GM13976 (cell line): ENCODE measurements at places on chromosomes 11 and 22.

DNA sequence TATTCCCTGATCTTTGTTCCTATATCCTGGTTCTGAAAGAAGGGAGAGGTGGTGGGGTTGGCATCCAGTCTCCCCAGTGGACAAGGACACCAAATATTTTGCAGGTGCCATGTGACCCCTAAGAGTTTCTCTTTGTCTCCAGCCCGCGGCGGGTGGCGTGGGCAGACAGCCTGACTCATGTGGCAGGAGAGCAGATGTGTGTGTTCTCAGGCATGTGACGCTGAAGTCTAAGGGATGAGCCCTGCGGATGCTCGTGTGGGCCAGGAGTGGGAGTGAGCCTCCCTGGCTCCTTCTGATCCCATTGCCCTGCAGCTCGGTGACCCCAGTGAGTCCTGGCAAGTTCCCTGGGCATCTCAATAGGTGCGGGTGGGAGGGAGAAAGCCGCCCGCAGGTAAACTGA, 94.8 kb upstream of the TBCEL start:
- no peak for DNase-seq

DNA sequence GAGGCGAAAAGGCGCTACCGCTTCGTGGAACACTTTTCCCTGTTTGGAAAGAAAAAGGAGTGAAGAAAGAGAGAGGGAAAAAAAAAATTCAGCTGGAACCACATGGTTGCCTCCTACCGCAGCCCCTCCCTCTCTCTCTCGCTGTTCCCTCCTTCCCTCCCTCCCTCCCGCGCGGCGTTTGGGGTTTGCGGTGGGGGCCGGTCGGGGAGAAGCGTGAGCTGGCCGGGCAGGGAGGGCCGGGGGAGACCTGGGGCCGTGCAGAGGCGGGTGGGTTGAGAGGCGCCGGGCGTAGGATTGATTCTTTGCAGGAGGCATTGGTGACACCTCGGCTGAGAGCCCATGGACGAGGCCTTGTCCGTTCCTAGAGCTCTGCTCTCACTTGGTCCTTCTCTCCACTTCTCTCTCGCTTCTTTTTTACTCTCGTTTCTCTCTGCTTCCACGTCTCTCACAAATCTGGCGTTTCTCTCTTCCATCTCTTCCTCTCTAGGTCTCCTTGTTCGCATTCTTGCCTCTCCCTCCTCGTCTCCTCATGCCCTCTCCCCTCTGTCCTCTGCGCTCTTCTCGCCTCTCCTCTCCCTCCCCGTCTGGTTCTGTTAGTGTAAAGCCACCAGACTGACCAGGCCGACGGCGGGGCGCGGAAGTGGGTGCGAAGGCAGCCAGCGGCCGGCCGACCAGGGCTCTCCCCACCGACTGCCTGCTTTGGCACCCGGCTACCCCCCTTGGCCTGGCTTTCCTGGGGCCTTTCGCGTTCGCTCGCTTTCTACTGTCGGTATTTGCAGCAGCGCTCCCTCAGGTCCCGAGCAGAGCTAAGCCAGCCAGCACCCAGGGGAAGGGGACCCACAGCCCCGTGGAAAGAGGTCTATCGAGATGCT, at the start of gene CLMP:
CLMP (minus strand) TSS at position 61 of the 872 bp plus-strand sequence. CDS start 308 bp downstream, outside the sequence.
- peak; percentile 47 for DNase-seq

GRCh38 chr11:118283037-118283636, 19.0 kb upstream of the MPZL2 start:
- no peak for DNase-seq

- DNase-seq = peak; percentile 85
Observed at GRCh38 chr22:22195265-22196017, 49.1 kb upstream of the VPREB1 start.

- peak; percentile 36 for DNase-seq
Observed at GRCh38 chr11:64871492-64871891, 6.9 kb downstream of the EHD1 start.

DNA sequence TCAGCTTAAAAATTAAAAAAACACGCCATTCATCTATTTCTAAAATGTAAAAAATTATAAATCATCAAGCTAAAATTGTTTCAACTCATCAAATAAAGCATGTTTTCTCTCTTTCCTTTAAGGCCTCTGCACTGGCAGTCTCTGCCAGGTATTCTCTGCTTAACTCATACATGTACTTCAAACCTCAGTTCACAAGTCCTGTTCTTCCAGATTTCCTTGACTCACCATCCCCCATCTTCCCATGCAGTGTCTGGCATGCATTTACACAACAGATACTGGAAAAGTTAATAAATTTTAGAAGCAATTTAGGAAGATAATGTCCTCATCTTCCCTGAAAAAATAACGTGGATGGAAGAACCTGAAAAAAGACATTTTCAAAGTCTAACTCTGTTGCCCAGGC, 32.5 kb downstream of the CSTF3 start:
- no peak for DNase-seq

DNA sequence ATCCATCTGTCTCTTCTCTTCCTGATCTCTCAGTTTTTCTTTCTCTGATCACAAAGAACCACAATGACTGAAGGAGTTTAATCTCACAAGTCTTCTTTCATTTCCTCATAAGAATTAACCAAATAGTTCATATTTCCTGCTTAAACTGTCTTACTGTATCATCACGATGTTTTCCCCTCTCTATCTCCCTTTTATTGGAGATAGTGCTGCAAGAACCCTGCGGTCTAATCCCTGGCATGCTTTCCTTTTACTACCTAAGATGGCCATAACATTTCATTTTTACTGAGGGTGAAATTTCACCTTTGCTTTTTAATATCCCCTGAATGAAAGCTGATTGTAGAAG, 28.9 kb downstream of the CARD18 start:
- DNase-seq = no peak

DNA sequence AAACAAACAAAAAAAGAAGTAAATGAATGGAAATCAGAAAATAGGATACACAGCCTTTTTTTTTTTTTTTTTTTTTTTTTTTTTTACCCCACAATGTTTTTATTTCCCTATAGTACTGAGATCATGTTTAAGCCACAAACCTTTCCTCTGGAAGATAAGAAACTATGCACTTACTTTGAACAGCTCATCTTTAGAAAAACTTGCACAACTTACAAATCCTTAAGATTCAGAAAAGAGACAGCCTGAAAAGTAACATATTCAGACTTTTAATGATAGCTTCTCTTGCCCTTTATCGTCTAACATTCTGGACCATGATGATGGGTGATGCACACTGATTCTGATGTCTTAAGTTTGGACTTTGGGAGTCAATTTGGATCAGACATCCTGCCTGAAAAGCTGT, 80.3 kb downstream of the TNRC6B start:
- DNase-seq = no peak

DNA sequence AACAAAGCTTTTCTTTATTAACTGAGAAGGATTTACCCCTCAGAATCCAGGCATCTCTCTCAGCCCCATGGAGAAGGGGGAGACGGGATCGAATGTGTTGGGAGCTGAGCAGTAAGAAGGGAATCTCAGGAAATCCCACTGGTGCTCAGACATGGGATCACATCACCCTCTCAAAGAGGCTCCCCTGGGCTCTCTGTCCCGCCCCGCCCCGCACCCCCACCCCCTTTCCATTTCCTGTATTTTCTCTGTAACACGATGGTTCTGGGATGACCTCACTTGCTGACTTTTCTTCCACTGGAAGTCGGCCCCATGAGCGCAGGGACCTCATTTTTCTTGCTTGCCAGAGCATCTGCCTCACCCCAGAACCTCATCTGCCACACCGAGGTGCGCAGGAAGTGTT, 100.0 kb downstream of the RPS6KA4 start:
- DNase-seq = no peak

DNA sequence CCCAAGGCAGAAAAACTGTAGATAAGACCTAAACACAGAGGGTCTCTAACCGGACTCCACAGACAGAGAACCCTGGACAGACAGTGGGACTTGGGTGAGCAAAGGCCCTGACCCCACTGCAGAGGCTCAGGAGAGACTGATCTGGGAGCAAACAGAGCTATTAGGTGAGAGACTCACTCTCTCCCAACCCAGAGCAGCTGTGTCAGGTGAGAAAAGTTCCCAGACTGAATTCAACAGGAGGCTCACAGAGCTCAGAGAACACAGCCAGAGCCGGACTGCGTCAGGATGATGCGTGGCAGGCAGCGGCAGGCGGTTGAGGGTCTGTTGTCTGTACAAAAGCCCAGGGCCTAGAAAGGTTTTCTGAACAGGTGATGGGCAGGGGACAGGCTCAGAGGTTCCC, 5.5 kb downstream of the RFPL2 start:
- no peak for DNase-seq
